OCI-LY7 (cell line): ENCODE measurements at places on chromosomes 3 and 15. TPM values are rescaled to one million over a fixed set of nuclear protein-coding genes. Genes with fewer than 3 reads are reported as not detected.

- DNase-seq = no peak
Measured at GRCh38 chr15:99480016-99480810, 85.6 kb upstream of the MEF2A start.

- no peak for DNase-seq
Measured at GRCh38 chr3:60229502-60229901, 1021.8 kb downstream of the FHIT start.

- no peak for DNase-seq
Measured at GRCh38 chr3:17840126-17840525, 97.7 kb upstream of the TBC1D5 start.

DNA sequence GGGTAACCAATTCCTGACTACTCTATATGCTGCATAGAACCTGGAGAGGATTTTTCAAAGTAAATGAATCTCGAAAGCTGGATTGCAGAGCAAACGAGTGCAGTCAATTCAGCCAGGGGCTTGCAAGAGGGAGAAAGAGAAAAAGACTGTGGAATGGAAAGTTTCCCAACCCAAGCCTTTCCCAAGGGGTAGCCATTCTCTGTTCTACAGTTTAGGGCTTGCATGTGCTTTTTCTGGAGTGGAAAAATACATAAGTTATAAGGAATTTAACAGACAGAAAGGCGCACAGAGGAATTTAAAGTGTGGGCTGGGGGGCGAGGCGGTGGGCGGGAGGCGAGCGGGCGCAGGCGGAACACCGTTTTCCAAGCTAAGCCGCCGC is 511 bp upstream of the RARB start:
- DNase-seq = no peak

DNA sequence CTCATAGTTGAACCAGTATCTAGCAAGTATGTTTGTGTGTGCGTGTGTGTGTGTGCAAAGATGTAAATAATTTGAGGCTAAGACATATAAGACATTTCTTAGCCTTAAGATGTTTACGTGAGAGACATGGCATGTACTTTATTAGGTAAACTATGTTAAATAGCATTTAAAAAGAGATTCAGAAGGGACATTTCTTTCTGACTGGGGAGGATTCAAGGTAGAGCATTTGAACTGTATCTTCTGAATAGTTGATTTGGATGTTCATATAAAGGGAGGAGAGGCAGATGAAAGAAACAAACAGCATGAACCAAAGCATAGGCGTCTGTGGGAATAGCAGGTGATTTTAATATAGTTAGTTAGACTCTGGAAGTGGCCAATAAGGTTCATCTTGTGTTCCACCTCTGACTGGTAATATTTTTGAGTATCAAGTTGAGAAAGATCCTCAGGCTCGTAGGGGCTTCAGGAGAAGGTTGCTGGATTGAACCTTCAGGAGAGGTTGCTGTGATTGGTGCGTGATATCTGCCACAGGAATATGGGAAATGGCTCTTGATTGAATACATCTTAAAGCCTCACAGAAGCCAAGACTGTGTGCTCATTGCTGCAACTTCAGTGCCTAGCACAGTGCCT is 12.6 kb downstream of the NFKBIZ start:
- no peak for DNase-seq

DNA sequence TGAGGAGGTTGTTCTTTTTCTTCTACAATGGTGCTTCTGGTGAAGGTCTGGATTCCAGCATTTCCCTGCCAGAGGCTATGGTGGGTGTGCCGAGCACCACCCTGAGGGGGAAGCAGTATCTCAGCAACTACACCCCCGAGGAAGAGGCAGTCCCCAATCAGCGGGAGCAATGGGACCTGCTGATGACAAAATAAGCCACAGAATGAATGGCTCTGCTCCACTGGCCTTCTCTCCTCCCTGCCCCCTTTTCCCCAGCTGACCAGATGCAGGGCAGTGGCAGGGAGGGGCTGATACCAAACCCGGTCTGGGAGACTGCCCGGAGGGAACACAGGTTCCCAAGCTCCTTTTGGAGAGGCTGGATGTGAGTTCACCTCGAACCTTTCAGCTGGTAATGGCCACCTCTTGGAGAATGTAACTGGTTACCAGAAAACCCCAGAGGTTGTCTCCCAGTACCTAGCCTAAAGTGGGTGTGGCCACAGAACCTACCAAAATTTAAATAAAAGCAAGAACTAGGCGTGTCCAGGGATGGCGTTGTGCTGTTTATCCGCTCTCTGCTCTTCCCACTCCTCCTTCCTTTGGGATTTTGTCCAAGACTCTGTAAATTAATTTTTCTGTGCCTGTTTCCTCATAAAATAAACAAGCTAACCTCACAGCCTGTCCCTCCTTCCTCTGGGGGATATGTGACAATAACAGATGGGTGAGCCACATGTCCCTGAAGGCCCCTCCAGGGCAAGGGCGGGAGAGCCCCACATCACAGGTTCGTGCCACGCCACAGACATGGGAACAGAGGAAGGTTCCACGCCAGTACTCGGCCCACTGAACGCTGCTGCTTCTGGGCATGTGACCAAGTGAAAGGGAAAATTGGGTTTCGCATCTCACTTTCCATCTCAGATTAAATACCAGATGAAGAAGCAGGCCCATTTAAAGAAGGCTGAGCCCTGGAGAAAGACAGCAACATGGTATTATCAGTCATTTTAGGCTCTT is 35.1 kb upstream of the SPTBN5 start:
- no peak for DNase-seq

DNA sequence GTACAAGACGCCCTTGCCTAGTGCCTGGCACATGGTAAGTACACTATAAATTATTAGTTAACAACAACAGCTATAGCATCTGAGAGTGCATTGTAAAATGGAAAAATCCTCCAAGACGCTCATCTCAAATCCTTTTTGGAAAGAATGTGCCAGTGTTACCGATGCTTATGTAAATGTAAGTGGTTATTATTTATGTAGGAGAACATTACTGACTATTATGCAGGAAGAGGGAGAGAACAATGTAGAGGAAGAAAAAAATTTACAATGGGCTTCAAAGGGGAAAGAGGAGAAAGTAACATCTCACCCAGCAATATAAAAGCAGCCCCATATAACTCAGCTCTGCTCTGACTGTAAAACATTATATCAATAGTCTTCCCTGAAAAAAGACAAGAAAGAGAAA is 155.3 kb upstream of the LPP start:
- no peak for DNase-seq

- DNase-seq = no peak
Measured at GRCh38 chr3:140441006-140441405, 236.9 kb upstream of the TRIM42 start.

DNA sequence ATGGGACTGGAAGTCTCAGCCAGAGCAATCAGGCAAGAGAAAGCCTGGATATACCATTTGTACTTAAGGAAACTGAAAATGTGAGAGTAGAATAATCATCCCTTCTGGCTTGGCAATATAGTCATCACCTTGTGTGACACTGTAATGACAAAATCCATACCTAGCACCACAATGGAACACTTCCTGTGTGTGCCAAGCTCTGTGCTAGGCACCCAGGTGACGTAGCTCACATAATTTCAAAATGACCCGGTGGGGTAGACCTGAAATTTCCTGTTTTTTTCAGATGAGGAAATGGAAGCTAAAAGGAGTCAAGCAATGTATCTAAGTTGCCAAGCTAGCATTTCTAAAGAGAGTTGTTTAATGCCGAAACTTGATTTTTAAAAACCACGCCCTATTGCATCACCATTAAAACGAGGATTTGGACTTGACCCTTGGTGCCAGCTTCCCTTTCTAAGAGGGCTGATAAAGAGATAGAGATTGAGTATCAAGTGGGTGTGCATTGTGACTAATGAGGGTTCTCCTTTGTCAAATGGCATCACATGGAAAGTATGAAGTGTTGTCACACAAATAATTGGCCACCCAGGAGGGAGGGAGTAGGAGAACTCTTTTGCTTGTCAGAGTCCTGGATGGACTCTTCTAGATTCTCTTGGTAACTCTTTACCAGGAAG is 141.3 kb upstream of the PDZRN3 start:
- no peak for DNase-seq

DNA sequence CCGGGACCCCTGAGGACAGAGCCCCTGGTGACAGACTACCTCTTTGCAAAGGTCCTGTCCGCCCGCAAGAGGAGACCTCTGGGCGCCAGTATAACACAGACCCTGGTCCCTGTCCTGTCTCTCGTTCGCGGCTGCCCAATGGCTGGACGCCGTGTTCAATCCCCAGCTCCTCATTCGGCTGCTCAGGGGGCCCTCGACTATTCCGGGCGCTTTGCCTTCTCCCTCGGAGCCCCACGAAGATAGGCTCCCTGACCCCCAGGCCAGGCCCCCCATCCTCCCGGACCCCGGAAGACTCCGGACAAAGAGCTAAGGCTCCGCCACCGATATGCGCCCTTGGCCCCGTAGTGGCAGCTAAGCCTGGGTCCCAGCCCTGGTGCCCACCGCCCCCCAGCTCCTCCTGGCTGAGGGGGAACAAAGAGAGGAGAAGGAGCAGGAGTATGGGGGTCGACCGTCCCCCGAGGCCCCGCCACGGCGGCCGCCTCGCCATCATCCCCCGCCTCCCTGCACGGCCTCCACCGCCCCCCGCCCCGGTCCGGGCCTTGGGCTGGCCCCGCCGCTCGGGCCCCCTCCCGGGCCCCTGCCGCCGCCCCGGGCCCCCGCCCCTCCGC is 437 bp downstream of the CELSR3 start:
- no peak for DNase-seq

DNA sequence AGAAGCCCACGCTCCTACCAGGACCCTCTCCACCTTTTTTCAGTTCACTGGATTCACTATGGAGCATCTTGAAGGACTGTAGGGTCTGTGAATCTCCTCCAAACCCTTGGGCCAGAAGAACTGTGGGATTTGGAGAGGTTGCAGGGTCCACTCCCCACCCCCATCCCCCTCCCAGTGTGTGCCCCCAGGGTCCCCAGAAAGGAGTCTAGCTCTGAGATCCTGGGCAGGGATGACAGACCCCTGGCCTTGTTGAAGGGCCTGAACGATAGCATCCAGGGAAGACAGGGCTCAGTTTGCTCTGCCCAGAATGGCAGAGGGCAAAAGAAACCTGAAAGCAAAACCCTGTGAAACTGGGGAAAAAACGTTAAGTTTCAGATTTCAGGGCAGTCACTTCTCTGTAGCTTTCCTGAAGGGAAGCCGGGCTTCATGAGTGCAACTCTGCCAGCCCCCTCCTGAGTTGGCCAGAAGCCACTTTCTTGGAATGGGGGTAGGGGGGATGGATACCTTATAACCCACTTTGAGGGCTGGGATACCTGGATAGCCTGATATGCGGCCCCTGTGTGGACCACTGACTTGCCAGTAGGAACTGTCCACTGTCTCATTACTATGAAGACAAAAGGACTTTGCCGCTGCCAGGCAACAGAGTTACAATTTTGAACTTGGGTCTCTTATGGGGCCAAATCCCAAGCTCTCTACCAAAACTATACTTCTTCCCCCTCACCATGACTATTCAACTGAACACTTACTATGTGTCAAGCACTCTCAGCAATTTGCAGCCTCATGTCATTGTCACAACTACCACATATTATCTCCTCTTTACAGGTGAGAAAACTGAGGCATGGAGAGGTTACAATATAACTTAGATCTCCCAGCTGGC is 1.6 kb upstream of the CISH start:
- no peak for DNase-seq

The MOBP gene
- not detected in 2 replicates for total RNA-seq

The GLDN gene
- total RNA-seq = not detected in 2 replicates

The PLA2G4D gene
- not detected in 2 replicates for total RNA-seq

The PP2D1 gene
- total RNA-seq = not detected in 2 replicates
